ENCODE measurements at places on chromosomes 11 and 22.

- no peak for DNase-seq
These were observed 1231.6 kb downstream of the TBC1D22A start for GRCh38 chr22:47994045-47994444.

DNA sequence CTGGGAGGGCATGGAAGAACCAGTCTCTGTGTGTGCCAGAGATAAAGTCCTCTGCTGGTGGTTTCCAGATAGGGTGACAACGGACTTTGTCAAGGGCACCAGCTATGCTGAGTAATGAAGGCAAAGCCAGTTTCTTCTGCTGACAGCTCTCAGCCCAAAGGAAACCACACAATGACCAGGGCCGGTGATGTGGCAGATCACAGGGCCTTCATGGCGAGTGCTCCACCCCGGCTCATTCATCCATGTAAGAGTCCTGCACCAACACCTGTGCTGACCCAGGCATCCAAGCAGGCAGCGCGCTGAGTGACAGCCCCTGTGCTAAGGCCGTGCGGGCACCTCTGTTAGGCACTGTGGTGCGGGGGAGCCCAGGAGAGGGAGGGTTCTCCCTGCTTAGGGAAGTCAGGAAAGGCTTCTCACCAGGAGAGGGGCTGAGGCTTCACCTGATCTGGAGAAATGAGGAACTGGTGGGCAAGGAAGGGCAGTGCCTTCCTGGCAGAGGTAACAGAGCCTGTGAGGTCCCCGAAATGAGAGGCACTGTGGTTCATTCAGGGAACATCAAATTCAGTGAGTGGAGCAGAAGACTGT, 33.8 kb downstream of the TP53I11 start:
- no peak for DNase-seq

DNA sequence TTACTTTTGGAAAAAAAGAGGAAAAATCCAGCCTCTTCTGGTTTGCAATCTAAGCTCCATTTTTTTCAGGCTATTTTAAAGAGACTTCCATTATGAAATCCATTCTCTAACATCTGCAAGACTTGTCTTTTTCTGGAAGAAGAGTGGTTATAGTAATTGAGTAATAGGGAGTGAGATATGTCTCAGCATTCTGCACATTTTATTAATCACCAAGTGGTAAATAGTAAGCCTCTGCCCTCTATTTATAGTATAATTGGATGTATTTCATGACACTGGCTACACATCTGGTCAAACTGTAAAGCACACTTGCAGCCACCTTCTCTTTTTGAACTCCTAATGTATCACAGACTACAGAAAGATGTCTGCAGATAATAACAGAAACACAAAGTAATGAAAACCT, 391.1 kb downstream of the ETS1 start:
- no peak for DNase-seq

- DNase-seq = no peak
These were observed 18.6 kb upstream of the CHORDC1 start for GRCh38 chr11:90241414-90241813.

DNA sequence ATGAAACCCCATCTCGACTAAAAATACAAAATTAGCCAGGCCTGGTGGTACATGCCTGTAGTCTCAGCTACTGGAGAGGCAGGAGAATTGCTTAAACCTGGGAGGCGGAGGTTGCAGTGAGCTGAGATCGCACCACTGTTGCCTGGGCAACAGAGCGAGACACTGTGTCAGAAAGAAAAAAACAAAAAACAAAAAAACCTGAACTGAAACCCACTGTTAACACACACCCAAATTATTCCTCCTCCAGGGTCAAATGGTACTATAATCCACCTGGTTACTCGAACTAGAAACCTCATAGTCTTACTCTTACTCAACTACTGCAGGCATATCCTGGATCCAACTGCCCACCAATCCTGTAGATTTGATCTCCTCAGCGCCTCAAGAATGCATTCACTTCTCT, 35.5 kb downstream of the USP28 start:
- no peak for DNase-seq
